ENCODE measurements at places on chromosomes 2 and 18.

- DNase-seq: no peak
Observed at GRCh38 chr2:25835906-25836305, 42.4 kb downstream of the ASXL2 start.

GRCh38 chr2:163580757-163581156, 155.1 kb downstream of the FIGN start:
- DNase-seq: no peak

DNA sequence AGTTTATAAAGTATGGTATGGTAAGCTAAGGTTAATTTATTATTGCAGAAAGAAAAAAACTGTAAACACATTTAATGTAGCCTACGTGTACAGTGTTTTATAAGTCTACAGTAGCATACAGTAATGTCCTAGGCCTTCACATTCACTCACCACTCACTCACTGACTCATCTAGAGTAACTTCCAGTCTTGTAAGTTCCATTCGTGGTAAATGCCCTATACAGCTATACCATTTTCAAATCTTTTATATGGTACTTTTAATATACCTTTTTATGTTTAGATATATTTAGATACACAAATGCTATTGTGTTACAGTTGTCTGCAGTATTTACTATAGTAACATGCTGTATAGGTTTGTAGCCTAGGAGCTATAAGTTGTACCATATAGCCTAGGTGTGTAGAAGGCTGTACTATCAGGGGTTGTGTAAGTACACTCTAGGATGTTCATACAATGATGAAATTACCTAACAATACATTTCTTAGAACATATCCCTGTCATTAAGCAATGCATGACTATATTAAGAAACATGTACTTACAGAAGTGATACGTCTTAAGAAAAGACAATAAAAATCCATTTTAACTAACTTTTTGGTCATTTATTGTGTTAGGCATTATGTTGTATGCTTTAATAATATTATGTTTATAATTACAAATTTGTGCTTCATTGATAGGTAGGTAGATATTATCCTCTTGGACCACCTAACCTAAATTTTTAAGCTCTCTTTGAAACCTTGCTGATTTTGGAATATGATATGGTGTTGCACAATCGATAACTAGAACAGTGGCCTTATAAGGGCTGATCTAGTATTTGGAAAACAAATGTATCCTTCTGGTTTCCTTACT, 51.9 kb downstream of the VRK2 start:
- DNase-seq: no peak

- DNase-seq: no peak
Observed at GRCh38 chr18:39862341-39862740, 2092.7 kb upstream of the PIK3C3 start.

GRCh38 chr2:11556101-11556806, 22.4 kb downstream of the GREB1 start:
- no peak for DNase-seq

DNA sequence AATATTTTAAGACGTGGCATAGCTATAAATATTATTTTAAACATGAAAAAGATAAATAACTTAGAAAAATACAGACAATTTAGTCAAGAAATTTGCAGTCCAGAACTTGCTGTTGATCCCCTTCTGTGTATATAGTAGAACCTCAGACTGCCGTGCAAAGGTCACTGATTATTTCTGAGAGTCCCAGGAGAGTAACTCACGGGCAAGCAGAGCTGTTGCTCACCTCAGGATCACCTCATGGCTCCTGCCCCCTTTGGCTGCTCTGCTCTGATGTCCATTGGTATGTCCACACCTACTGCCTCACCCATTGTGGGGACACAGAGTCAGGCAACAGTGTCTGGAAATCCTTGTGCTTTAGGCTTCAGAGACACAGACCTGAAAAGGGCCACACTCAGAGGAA, 392.9 kb upstream of the CELF4 start:
- no peak for DNase-seq

- DNase-seq: no peak
Observed at GRCh38 chr2:23198316-23199114, 186.5 kb upstream of the KLHL29 start.

GRCh38 chr2:143034292-143035074, 94.7 kb upstream of the ARHGAP15 start:
- no peak for DNase-seq

DNA sequence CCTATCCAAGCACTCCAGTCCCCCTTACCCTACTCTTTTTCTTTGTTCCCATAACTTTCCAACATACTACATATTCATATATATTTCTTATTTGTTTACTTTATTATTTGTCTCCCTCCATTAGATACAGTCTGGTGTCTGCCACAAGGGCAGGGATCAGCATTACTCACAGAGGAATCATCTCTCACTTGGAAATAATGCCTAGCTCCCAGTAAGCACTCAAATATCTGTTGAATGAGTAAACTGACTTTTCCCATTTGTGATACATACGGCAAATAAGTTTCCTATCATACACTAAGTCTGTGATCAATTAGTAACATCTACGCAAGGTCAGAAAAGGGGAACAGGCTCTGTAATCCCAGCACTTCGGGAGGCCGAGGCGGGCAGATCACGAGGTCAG, 18.7 kb downstream of the C1D start:
- no peak for DNase-seq

- DNase-seq: no peak
Observed at GRCh38 chr2:113098532-113098931, 28.9 kb upstream of the IL1RN start.

DNA sequence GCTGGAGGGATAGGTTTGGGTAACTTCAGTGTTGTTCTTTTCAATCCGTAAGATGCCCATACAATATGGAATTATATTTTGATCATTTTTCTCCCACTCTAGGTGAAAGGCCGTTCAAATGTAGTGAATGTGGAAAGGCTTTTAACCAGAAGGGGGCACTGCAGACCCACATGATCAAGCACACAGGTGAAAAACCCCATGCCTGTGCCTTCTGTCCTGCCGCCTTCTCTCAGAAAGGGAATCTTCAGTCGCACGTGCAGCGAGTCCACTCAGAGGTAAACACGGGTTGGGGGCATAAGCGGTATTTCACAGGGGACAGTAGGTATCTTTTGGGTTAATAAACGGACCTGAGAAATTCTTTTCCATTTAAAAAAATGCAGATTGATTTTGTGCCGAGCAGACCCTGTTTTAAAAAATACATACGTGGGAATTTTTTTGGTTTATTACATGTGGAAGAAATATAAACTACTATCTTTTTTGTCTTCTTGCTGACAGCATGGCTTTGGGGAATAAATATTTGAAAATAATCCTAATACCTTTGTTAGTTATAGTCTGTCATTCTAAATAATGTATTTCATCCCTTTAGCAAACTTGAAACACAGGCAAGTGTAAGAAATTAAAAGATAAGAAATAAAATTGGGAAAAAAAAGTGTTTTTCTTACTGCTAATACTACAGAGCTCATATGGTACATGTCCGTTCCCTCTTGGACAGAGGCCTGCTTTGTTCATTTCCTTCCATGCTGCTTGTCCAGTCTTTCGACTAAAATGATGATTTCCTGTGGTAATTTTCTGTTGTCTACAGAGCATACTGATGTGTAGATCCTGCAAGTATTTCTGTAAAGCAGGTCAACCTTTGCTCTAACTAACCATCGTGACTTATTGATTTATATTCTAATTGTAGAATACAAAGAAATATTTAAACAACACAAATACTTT, 53.3 kb downstream of the ZNF236 start:
- DNase-seq: no peak

DNA sequence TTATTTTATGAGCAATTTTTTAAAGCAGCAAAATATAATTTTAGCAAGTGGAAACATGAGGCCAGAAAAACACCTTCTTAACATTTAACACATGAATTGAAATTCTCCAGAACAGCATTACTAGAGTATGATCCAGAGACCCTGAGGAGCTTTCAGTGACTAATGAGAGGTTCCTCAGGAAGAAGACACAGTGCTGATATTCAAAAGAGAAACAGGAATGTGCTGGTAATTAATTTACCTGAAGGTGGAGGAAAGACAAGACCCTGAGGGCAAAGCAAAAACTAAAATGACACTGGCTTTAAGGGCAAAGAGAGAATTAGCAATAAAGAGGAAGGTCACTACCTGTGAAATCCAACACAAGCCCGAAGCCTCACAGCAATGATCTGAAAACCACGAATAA, 97.0 kb downstream of the CDH2 start:
- DNase-seq: no peak

- no peak for DNase-seq
Observed at GRCh38 chr2:88669482-88670214, 21.8 kb upstream of the RPIA start.

DNA sequence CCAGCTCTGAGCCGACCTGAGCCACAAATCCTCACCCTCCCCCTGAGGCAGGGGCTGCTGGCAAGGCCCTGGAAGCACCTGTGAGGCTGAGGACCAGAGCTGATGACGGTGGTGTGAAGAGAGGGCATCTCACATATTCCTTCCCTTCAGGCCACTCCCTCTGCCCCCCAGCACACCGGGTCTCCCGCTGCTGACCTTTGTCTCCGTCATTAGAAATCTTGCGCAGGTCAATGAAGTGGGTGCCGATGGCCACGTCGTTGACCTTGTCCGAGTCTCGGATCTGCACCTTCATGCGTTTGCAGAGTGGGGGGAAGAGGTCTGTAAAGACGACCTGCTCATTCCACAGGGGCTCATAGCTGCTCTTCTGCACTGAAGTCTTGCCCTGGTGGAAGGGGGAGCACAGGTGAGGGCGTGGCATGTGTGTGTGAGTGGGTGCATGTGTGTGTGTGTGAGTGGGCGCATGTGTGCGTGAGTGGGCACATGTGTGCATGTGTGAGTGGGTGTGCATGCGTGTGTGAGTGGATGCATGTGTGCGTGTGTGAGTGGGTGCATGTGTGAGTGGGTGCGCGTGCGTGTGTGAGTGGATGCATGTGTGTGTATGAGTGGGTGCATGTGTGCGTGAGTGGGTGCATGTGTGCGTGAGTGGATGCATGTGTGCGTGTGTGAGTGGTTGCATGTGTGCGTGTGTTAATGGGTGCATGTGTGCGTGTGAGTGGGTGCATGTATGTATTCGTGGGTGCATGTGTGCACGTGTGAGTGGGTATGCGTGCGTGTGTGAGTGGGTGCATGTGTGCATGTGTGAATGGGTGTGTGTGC, 4.5 kb upstream of the OTOF start:
- DNase-seq: no peak

DNA sequence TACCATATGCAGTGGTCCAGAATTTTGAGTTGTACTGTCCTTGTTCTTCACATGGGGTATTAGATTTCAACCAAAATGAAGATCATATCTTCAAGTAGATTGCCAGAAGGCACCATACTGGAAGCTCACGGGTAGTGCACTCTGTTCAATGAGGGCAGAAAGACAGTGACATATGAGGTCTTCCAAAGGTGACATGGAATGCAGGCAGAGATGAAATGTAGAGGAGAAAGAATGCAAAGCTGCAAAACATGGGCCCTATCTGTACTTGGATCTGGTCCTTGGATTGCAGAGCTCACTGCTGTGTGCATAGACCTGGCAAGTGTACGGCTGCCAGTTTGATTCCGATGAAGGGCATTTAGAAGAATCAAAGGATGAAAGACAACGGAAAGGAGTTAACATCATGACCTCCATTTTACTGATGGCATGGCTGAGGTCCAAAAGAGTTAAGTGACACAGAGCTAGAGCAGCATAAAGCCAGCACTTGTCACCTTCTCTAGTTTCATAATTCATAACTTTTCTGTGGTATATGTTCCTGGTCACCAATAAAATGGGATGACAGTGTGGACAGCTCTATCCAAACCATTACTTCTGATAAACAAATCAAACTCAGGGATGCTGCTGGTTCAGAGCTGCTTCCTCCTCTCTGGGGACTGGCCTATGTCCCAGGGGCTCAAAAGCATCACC, 64.7 kb downstream of the BCL2 start:
- no peak for DNase-seq

DNA sequence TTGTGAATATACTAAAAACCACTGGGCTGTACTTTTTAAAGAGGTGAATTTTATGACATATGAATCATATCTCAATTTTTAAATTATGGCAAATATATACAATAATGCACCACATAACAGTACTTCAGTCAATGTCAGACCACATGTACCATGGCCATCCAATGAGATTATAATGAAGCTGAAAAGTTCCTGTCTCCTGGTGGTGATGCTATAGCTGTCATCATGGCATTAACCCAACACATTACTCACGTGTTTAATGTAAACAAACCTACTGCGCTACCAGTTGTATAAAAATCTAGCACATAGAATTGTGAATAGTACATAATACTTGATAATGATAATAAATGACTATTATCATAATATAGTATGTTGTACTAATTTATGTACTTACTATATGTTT, 77.6 kb upstream of the ID2 start:
- DNase-seq: no peak

GRCh38 chr18:76953583-76954233, 131.4 kb downstream of the ZNF236 start:
- DNase-seq: no peak

- DNase-seq: no peak
Observed at GRCh38 chr2:48767330-48767729, 11.8 kb upstream of the LHCGR start.

- no peak for DNase-seq
Observed at GRCh38 chr2:11990576-11990975, 244.1 kb downstream of the LPIN1 start.

GRCh38 chr2:205287316-205287715, 395.0 kb upstream of the NRP2 start:
- no peak for DNase-seq

DNA sequence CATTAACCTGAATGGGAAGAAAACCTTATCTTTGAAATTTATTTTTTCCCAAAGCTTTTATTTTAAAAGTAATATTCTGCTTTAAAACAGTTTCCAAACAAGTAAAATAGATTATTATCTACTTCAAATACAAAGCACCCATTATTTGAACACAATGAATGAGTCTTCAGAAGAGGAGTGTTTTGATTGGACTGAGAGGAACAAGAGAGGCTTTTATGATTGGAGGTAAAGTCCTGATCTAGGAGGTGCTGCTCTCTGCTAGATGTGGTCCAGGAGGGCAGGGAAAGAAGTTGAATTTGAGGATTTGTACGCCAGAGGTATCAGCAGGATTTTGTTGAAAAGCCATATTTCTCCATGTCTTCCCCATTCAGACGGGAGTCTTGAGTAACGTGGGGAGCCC, 900.7 kb downstream of the SOCS6 start:
- no peak for DNase-seq

- DNase-seq: no peak
Observed at GRCh38 chr2:142131010-142131669, at the start of gene LRP1B. Gene LRP1B (minus strand): TSS chr2:142131016. CDS start chr2:142130729, 287 bp downstream.

GRCh38 chr18:79784965-79785770, 12.6 kb upstream of the KCNG2 start:
- no peak for DNase-seq

DNA sequence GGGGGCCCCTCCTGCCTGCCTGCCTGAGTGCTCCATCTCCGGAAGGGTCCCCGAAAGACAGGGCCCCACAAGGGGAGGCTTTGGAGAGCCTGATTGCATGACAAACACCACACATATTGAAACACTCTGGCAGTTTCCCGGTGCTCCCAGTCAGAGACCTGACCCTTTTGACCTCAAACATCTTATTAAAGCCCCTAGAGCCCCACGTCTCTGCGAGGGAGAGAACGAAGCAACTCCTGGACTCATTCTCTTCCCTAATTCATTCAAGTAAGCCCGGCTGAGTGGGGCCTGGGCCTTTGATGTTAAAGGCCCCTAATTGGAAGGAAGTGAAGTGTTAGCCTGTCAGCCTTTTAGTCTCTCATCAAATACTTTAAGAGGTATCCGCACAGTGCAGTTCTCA, 335.6 kb downstream of the CYRIA start:
- no peak for DNase-seq

Measured in cerebellar nuclear complex (tissue), 1 donor.